ENCODE measurements at places on chromosomes 13 and 19.

- no peak for DNase-seq
These were observed 5.9 kb downstream of the SHANK1 start for GRCh38 chr19:50713556-50714236.

- DNase-seq = no peak
These were observed 36.9 kb downstream of the ELL start for GRCh38 chr19:18484992-18485391.

DNA sequence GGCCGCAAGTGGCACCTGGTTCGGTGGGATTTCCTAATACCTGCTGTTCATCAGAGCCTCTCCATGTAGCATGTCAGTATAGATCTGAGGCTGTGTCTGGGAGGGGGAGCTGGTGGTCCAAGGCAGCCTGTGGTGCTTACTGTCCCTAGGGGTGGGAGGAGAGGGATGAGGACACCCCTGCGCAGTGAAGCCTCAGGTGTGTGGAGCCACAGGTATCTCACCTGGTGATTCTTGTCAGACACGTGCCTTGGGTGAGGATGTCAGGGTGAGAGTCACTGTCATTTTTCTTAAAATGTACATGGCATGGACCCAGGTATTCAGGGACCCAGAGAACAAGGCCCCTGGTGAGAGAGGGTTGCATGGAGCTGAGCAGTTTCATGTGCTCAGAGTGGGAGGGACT is 11.7 kb downstream of the CEACAM4 start:
- DNase-seq = no peak

GRCh38 chr19:8585894-8586750 is 8.9 kb upstream of the MYO1F start:
- DNase-seq = no peak

DNA sequence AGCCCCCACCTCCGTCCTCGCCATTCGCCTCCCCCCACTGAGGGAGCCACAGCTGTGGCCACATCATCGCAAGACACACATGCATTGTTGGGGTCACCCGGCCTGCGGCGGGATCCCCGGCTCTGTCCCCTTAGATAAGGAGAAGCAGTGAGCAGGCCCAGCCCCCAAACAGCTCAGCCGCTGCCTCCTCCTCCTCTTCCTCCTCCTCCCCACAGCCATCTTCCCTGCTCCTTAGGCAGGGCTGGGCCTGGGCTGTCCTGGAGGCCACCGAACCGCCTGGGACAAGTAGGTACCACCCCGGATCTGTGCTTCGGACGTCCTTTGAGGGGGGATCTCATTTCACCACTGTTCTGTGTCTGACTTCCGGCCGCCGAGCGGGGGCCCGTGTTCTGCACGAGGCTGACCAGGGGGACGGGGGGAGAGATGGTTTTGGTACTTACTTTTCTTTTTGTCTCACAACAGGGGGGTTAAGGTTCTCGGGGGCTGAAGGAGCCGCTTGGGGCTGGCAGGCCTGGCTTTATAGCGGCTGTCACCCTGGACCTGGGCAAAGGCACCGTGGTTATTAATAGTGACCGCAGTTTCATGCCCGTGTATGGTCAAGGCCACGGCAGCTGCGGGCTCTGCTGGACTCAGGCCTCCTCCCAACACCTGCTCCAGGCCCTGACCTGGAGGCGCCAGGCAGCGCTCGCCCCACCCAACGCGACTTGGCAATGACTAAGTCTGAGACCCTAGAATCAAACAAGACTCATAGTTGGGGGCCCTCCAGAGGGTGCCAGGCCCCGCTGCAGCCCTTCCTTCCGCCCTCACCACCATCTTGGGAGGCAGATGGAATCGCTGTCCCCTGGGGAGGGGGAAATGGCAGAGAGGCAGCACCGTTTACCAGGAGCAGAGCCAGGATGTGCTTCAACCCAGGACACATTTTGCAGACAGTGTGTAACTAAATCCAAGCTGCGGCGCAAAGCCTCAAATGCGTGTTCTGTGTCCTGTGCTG is 18.3 kb downstream of the NMRK2 start:
- no peak for DNase-seq

- no peak for DNase-seq
These were observed 4.6 kb upstream of the PRKCG start for GRCh38 chr19:53877361-53877766.

GRCh38 chr19:1469255-1470054 is 9.6 kb downstream of the C19orf25 start:
- no peak for DNase-seq

DNA sequence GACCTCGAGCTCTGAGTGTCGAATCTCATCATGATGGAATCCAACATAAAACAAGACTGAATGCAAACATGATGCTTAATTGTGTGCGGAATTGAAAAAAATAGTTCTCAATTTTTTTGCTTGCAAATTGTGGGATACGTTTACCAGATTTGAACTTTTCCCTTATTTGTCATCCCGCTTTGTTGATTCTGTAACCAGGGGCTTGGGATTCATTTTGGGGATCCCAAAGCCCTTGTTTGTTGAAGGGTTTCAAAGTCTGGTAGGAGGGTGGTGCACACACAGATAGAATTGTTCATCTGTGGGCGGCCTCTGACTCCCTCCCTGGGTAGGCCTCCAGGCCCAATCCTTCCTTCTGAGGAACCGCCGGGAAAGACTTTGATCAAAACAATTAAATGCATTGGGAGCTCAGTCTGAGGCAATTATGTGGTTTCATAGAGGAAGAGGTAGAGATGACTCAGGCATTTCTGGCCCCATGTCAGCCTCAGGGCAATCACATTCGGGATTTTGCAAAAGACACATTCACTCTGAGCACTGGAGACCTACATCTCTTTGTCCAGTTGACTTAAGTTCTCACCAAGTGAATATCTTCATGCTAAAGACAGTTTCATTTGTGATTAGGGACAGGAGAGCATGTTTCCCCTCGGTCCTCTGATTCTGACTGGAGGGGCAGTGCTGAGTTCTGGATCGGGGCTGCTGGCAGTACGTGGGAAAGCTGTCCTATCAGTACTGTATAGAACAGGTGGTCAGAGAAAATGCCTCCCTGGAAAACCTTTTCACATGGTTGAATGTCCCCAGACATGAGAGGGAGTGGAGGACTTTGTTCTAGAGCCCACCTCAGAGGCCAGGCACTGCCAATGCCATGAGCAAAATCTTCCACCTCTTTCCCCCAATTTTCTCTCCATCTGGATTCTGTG is 27.8 kb upstream of the IGFL4 start:
- DNase-seq = no peak

GRCh38 chr13:22644941-22645340 is 535.8 kb upstream of the SGCG start:
- DNase-seq = no peak

DNA sequence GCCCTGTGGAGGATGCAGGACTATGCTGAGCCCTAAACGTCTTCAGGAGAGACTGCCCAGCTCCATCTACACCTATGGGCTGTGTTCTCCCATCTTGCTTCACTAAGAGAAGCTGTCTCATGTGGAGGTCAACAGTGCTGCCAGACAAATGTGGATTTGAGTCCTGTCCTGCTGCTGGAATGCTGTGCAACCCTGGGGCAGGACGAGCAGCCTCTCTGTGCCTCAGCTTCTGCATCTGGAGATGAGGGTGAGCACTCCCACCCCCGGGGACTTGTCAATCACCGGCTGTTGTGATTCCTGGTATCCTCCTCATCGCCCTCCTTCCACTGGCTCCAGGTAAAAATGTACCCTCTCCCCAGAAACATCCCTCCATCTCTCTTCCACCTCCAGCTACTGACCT is 16.3 kb downstream of the EPS15L1 start:
- DNase-seq = no peak

DNA sequence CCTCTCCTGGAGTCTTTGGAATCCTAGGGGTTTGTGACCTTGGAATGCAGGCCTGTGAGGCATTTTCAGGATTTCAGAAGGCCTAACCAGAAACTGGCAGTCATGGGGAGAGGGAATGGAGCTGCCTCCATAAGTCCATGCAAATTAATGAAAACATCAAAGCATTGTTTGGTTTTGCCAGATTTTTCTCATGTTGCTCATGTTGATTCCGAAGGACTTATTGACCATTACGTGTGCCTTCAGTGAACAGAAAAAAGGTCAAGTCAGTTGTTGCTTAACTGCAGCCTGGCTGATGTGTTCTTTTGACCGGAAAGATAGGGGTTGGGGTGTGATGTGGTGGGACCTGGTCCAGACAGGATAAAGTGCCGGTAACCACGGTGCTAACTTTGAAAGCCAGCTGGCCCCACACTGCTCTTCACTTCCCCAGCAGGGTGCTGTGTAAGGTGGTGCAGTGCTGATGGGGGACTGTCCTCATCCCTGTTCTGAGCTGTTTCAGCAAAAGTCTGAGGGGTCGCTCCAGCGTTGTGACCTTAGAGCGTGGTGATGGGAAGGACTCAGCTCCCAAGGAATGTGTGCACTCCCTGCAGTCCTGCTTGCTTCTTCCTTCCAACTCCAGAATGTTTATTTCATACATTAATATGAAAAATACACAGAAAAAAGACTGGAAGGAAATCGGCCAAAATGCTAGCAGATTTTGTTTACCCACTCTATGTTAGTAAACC is 3.5 kb downstream of the RNF113B start:
- DNase-seq = no peak

DNA sequence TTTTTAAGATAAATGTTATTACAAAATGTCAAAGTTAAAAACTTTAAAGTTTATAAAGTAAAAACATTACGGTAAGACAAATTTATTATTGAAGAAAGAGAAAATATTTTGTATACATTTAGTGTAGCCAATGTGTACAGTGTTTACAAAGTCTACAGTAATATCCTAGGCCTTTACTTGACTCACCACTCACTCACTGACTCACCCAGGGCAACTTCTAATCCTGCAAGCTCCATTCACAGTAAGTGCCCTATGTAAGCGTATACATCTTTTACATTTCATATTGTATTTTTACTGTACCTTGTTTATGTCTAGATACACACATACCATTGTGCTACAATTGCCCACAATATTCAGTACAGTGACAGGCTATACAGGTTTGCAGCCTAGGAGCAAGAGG is 448.2 kb downstream of the KCTD12 start:
- DNase-seq = no peak

- no peak for DNase-seq
These were observed 117.2 kb downstream of the FREM2 start for GRCh38 chr13:38804061-38804460.

DNA sequence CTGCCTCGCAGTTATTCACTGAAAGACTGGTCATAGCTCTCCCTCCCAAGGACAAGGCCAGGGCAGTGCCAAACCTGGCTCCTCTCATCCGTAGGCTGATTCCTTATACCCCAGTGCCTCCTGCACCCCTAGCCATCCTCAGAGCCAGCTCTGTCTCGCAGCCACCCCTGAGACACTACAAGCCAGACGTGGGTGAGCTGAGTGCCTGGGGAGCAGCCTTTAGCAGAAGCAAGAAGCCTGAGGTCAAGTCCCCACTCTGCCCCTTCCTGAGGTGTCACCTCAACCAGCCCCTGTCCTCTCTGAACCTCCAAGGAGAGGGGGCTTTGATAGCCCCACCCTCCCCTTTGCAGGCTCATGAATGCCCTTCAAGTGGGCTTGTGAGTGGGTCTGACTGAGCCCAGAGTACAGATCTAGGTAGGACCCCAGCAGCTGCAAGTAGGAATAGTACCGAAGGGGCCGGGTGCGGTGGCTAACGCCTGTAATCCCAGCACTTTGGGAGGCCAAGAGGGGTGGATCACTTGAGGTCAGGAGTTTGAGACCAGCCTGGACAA is 14.8 kb upstream of the AKAP8L start:
- DNase-seq = no peak

GRCh38 chr13:67966065-67966464 is 735.9 kb upstream of the PCDH9 start:
- DNase-seq = no peak

GRCh38 chr19:33471111-33471996 is 50.2 kb downstream of the PEPD start:
- DNase-seq = no peak

DNA sequence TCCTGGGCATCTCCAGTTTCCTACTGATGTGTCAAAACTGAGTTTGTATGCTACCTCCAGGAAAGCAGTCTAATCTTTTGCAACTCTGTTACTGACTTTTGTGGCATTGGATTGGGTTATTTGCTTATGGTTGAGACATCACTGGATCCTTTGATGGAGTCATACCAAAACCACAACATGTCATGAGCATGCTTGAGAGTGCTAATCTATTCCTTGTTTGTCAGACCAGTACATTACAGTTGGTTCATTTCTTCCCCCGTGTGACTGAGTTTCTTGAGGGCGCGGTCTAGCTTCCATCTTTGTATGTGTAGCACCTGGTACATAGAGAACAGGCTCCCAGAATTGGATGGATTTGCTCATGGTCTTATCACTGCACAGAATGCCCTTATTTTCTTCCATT is 43.2 kb downstream of the SUGT1 start:
- DNase-seq = no peak

DNA sequence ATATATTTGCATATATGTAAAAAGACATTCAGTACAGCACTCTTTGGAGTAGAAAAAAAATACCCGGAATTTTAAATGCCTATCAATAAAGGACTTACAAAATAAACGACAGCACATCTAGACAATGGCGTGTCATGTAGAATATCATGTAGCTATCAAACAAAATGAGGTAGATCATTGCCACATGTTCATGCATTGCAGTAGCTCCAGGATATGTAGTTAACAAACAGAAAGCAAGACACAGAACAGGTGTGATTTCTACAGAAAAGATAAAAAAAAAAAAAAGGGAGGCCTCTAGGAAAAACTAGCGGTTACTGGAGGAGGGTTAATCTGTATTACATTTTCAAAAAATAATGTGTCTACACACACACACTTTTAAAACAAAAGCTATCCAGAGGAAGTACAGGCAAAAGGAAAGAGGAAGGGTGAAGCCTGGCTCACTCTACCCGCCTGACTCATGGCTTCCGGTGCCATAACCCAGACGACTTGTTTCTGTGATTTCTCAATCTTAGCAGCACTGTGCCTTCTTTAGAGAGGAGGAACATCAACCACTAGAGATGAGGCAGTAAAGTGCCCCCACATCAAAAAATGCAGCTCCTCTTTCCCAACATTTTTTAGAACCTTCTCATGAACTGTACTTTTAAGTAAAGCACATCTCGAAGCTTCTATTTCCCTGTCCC is 6.9 kb downstream of the KCTD12 start:
- DNase-seq = no peak

DNA sequence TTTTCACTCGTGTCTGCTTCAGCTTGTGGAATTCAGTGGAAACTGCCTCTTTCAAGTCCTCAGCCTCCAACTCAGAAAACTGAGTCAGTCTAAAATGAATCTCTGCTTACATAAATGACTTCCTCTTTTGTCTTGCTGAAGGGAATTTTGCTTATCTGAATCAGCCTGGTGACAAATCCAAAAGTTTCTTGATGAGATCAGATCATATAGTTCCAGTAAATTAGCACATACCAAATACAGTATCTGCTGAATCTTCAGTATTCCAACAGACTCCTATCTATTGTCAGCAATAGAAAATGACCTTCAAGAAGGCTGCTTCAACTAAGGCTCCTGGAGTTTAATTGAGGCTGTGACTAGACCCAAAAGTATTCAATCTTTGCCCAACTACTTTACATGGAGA is 290.0 kb downstream of the MZT1 start:
- no peak for DNase-seq

- no peak for DNase-seq
These were observed 11.9 kb downstream of the PEAK3 start for GRCh38 chr19:2270157-2270422.

GRCh38 chr13:34011552-34012085 is 193.7 kb downstream of the RFC3 start:
- no peak for DNase-seq

All from stimulated activated CD4-positive, alpha-beta T cell treated with anti-CD3 and anti-CD28 coated beads, TNF-alpha, amount 100 ng/mL, for 1 hour (primary cell).